ENCODE measurements at places on chromosomes 5 and 9. TPM values are rescaled to one million over a fixed set of nuclear protein-coding genes. Genes with fewer than 3 reads are reported as not detected.

DNA sequence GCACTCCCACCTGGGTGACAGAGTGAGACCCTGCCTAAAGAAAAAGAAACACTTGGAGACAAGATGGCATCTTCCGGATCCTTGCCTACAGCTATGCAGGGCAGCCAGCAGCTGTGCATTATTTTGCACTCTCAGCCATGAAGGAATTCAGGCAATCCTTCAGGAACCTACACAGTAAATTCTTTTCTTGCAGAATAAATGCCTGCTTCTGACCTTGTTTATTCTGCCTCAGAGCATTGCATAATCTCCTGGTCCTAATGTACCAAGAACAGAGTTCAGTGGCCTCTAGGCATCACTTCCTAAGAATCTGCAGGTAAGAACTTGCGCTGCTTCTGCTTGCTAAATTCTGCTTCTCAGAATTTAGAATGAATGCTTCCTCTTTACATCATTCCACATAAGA is 16.8 kb downstream of the GLDC start:
- DNase-seq, result no peak

GRCh38 chr5:148653291-148653835 is 964 bp downstream of the HTR4 start:
- no peak for DNase-seq

DNA sequence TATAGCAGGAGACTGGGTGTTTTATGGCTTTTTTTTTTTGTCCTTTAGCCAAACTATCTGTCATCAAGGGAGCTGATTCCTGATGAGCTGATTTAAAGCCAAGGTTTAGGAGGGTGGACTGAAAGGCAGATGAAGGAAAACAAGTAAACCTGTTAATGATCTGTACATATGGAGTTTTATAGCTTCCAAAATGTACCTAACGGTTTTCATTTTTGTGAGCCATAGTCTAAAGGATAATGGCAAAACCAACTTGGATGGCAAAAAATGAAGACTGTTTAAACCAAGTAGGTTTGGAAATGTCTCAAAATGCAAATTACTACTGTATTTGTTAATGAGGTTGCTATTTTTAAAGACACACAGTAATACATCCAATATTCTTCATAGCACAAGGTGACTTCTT is 281.5 kb downstream of the YTHDC2 start:
- no peak for DNase-seq

Gene CARD9
- total RNA-seq, result 1.4 TPM

DNA sequence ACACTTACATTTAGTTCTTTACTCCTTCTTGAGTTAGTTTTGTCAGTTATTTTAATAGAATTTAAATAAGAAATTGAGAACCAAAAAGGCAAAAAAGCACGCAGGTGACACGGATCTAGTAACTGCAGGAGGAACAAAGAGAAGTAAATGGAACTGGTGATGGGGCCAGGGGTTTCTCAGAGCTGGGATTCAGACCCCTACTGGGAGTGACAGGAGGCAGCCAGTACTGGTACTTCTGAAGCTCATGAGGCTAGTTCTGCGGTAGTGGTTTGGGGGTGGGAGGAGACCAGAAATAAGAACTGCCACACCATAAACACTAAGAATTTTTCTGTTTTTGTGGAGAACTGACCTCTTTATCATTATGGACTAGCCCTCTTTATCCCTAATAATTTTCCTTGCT is 48.2 kb downstream of the OXCT1 start:
- no peak for DNase-seq

GRCh38 chr9:134294153-134295071 is 31.8 kb upstream of the RXRA start:
- DNase-seq, result no peak

DNA sequence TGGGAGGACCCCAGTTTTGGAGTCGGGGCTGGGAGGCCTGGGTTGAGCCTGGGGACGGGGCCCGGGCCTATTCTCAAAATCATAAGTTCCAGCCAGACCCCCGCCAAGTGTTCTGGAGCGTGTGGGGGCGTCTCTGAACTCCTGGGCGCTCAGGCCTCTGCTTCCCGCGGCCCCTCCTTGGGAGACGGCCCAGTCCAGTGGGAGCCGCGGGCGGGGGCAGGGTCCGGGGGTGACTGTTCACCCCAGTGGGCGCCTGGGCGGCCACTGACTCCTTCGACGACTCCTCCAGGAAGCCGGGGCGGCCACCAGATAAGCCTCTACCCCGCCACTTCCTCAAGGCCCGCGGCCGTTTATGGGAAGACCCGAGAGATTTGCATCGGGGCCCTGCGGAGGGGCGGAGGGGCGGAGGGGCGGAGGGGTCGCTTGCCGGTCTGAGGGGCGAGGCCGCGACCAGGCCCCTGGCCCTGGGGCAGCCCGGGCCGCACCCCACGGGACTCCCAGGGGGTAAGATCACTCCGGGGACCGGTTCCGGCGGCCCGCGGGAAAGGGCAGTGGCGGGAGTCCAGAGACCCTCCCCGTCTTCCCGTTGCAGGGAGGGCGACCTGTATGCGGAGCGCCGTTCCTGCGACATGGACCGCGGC is 655 bp downstream of the TOR4A start:
- DNase-seq, result no peak

DNA sequence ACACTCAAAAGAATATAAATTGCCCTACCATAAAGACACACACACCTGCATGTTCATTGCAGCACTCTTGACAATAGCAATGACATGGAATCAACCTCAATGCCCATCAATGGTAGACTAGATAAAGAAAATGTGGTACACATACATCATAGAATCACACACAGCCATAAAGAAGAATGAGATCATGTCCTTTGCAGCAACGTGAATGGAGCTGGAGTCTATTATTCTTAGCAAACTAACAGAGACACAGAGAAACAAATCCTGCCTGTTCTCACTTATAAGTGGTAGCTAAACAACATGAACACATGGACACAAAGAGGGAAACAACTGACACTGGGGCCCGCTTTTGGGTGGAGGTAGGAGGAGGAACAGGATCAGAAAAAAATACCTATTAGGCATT is 2062.2 kb upstream of the CDH6 start:
- no peak for DNase-seq

Gene GPSM1
- 28.2 TPM for total RNA-seq

GRCh38 chr9:108779551-108780325 is 76.0 kb downstream of the ACTL7B start:
- DNase-seq, result no peak

DNA sequence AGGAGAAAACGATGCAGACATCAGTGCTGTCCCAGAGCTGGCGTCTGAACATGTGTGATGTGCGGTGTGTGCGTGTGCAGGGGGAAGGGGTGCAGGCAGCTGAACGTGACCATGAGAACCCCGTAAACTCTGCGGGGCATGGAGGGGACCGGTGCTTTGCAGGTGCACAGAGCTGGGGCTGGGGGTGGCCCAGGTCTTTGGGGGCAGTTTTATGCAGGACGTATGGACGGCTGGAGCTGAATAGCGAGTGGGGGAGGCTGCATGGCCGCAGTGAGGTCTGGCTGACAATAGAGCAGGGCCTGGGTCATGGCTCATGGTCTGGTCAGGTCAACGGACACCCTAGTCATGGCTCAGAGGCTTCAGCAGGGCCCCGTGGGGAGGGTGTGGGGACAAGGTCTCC is 3.3 kb upstream of the EXOC3 start:
- no peak for DNase-seq

- no peak for DNase-seq
Measured at GRCh38 chr9:135309763-135310125, 169.8 kb upstream of the PPP1R26 start.
